Left renal cortex interstitium (tissue), 4 donors: ENCODE measurements at places on chromosomes 5 and 9. TPM values are rescaled to one million over a fixed set of nuclear protein-coding genes. Genes with fewer than 3 reads are reported as not detected.

DNA sequence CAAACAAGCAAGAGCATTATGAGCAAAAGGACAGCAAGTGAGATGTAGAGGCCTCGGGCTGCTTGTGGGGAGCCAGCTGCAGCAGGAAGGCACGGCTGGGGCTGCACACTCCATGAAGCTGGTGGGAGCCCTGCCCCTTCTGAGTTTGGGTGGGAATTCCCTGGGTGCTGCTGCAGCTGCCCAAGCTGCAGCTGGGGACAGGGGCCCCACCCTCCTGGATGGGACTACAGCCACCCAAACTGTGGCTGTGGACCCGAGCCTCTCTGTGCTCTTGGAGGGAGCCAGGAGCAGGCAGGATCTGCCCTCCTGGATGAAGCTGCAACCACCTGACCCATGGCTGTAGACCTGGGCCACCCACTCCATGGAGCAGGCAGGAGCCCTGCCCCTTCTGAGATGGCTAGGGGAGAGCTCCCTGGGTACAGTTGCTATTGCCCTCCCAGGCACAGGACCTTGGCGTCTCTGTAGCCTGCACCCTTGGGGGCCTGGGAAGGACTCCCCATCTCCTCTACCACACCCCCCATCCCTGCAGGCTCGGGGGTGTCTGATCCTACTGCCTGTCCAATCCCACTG, 159.1 kb downstream of the ERCC6L2 start:
- DNase-seq, result no peak

TRPM6 gene
- 1.3 TPM for polyA plus RNA-seq

GGTA1 gene
- polyA plus RNA-seq, result 3.5 TPM

GRCh38 chr9:100731038-100731556, 153.2 kb downstream of the CAVIN4 start:
- DNase-seq, result no peak

GRCh38 chr5:64566310-64566916, 60.6 kb downstream of the RGS7BP start:
- peak; percentile 21 for DNase-seq

GRCh38 chr9:77961541-77961940, 70.1 kb downstream of the GNAQ start:
- no peak for DNase-seq

- no peak for DNase-seq
Observed at GRCh38 chr9:35665471-35665818, 450 bp upstream of the ARHGEF39 start.

CBY3 gene
- polyA plus RNA-seq, result 1.1 TPM

DNA sequence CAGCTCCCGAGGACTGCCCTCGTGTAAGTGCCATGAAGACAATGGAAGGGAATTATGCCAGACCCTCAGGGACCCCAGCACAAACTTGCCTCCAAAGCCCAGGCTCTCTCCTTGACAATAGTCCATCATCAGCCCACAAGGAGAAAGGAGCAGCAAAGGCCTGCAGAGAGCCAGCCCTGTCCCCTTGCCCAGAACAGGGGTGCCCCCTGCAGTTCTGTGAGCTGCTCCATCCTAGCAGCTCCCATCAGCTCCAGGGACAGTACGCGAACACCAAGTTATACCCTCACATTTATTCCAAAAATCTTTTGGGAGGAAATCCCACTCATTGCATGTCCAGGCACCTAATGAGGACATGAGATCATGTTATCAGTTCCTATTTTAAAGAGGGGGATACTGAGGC, 11.1 kb downstream of the BARX1 start:
- no peak for DNase-seq

GRCh38 chr5:93579692-93580062, 1.3 kb downstream of the NR2F1-AS1 start:
- DNase-seq, result no peak

GRCh38 chr9:134710901-134711300, 69.3 kb downstream of the COL5A1 start:
- no peak for DNase-seq

PCDHB10 gene
- polyA plus RNA-seq, result 5.8 TPM

GRCh38 chr9:120922404-120923195, 4.0 kb downstream of the TRAF1 start:
- no peak for DNase-seq

DNA sequence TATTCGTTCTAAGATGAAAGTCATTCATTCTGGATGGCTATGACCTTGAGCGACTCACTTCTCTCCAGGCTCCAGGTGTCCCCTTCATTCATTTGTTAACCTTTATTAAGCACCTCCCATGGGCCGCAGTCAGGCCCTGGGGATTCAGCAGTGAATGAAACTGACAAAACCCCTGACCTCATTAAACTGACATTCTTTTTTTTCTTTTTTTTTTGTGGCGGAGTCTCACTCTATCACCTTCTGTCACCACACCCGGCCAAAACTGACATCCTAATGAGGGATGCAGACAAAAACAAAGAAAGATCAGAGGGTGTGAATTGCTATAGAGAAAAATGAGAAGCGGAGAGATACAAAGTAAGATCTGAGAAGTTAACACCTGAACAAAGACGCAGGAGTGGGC, 16.5 kb upstream of the ODF2 start:
- DNase-seq, result no peak

BTNL9 gene
- 15.5 TPM for polyA plus RNA-seq

DNA sequence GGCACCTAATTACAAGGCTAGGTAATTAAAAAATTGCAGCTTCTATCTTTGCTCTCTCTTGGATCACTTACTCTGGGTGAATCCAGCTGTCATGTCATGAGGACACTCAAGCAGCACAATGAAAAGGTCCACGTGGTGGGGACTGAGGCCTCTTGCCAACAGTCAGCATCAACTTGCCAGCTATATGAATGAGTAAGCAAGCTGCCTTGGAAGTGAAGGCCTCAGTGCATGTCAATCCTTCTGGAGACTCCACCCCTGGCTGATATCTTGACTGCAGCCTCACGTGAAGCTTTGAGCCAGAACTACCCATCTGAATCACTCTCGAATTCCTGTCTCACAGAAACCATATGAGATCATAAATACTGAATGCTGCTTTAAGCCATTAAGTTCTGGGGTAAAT, 140.5 kb downstream of the SNX18 start:
- DNase-seq, result no peak

UBQLN1 gene
- polyA plus RNA-seq, result 118 TPM

DNA sequence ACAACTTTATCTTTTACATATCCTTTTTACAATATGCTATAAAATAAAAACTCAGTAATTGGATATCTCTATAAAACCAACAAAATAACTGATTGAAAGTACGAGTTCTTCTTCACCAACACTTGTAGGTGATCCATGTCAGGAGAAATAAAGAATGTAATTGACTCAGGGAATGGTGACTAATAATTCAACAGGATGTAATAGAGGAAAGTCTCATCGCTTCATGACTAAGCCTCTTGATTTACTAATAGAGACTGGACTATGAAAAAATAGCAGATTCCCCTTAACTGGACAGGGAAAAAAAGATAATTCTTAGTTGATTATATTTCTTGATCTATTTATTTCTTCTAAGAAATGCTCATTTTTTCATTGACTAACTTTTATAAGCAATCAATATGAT, 507.7 kb upstream of the PTGER4 start:
- no peak for DNase-seq

DNA sequence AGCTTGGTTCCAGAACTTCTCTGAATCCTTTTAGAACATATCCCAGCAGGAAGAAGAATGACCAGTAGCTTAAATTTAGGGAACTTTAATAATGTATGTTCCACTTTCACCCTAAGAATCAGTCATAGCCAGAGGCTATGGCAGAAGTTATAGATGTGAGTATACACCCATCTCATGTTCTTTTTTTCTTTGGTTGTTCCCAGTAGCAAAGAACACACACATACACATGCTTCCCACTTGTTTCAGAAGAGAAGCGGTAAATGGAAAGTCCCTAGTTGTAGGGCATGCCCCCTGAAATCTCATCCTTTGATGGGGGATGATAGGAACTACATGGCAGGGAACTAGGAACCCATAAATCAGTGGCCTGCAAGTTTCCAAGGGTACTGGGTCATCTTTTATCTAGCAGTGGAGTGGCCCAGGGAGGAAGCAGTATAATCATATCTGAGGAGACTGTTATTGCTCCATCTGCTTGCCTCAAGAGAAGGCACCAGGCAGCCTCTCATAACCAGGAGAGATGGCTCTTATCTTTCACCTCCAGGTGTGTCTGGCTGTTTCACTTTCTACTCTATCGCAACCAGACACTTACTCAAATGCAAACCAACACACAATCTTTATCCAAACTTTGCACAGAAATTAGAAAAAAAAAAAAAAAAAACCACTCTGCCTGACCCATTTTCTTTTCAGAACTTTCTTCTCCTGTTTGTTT, 109.5 kb downstream of the SNCAIP start:
- no peak for DNase-seq

DNA sequence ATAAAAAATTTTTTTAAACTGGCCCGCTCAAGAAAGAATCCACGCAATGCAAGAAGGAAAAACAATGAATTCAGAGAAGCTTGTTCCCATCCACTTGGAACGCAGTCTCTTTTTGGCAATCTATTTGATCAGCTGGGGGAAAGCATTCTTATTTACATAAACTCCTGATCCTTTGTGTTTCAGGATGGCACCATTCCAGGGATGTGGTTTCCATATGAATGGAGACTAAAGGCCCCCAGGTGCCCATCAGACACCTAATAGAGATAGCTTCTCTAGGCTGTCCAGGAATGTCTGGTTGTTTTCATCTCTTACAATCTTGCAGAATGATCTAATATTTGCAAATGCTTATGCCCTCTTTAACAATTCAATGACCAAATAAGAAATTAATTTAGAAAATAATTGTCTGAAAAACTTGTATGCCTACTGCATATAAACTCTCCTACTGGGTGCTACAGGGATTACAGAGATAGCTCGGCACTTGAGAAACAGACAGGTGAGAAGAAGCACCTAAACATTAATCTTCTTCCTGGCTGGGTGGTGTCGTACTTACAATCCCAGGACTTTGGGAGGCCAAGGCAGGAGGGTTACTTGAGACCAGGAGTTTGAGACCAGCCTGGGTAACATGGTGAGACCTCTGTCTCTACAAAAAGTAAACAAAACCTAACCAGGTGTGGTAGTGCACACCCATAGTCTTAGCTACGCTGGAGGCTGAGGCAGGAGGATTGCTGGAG, 3.0 kb upstream of the RASGRF2 start:
- no peak for DNase-seq

DNA sequence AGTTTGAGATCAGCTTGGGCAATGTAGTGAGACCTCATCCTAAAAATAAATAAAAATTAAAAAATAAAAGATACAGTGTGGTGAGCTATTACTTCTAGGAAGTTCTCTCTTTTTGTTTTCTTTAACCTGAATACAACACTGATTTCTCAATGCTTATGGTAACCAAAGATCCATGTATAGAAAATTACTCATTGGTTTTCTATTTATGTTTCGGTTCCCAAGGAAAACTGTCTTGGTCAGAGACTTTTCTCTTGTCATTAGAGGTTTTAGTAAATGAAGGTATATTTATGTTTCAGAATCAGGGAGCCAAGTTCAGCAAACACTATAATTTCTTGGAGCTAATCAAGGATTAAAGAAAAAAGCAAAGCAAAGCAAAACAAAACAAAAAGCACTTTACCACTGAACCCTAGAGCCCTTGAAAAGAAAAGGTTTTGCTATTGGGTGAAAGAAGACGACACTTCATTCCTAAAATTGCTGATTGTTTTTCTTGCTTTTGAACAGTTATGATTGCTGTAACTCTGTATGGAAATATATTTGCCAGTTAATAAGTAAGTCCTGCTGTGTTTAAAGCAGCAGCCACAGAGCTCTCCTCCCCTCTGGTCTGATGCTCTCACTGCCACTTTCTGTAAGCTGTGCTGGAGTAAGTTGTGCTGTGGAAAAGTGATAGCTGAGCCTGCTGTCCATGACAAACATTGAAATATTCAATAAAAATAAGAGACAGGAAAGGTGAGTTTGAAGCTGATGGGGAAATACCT, 298.2 kb downstream of the CD180 start:
- no peak for DNase-seq

GRCh38 chr5:37187465-37187977, 61.7 kb downstream of the CPLANE1 start:
- DNase-seq, result no peak

DNA sequence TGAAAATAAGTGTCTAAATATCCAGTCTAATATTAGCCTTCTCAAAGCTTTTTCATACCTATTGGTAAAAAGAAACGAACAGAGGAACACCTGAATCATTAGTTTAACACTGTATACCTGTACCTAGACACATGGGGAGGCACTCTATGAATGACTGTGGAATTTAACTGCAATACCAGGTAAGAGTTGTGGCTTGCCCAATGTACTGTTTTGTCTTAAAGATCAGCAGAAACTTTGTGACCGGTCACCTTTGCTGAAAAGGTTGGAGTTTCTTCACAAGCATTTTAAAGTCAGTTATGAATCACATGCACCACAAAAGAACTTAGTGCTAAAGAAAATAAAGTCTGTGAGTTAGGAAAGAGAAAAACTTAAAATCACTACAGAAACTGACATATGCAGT, 2.4 kb downstream of the PGGT1B start:
- no peak for DNase-seq

DNA sequence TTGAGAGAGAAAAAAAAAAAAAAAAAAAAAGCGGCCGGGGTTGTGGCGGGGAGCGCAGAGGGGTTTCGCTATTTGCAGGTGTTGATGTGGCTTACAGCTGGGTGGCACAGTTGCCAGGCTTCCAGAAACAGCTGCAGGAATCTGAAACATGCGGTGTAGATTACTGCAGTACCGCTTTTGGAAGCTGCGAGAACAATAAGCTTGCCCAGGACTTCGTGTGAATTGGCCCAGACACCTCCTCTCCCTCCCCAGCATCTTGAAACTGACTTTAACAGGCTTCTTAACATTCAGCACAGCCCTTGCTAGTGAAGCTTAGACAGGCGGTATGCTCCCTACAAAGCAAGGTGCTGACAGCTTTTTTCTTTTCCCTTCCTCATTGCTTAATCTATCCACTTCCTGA, 104.0 kb downstream of the ATP10B start:
- no peak for DNase-seq

DNA sequence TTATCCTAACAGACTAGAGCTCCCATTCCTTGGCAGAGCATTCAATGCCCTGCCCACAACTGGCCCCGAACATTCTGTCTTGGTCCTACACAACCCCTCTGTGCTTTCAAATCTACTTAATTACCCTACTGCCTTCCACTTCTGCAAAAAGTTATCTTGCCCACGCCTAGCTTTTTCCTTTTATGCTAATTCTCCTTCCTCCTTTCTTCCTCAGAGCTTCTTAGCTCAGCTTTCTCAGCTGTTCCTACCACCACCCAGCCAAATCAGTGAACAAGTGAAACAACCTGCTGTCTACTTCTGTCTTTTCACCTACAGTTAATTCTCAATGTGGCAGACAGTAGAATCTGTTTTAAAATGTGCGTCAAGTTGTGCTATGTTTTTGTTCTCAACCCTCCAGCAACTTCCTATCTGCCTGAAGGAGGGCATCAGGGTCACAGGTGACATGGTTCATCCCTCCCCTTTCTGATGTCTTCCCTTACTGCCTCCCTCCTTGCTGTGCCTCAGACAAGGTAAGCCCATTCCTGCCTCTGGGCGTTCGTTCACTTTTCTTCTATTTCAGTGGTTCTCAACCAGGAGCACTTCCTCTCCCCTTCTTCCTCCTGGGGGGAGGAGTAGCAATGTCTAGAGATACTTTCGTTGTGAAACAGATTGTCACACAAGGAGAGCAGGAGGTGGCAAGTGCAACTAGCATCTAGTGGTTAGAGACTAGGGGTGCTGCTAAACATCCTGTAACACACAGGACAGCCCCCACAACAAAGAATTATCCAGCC, 1.3 kb upstream of the REEP5 start:
- DNase-seq, result no peak
